Breast epithelium (tissue), 4 donors: ENCODE measurements at places on chromosomes 12 and 14.

DNA sequence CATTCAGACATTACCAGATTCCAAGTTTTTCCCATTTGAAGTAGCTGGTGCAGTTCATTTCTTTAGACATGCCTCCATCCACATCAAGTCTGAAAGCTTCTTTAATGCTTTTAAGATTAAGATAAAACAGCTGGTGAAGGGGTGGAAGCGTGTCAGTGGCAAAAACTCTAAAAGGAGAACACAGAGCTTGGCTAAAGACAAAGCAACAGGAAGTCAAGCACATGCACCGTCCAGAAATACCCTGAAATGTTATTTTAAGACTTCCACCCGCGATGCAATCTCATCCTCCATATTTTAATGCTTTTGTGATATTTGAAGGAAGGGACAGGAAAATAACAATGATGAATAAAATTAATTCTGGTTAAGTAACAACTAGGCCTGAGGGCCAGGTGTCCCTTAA is 31.8 kb downstream of the PPM1H start:
- H3K27me3 ChIP-seq = no peaks in the 10 kb centered on the region
- DNase-seq = no peak
- no peaks in the 10 kb centered on the region for H3K4me1 ChIP-seq
- no peak overlapping the region for H3K27ac ChIP-seq
- no peaks in the 10 kb centered on the region for H3K36me3 ChIP-seq

GRCh38 chr12:21350975-21351374 is 16.3 kb upstream of the SLCO1A2 start:
- no peaks in the 10 kb centered on the region for H3K4me1 ChIP-seq
- no peak overlapping the region for H3K4me3 ChIP-seq
- no peaks in the 10 kb centered on the region for H3K36me3 ChIP-seq
- H3K27me3 ChIP-seq = no peaks in the 10 kb centered on the region
- no peak overlapping the region for H3K27ac ChIP-seq

GRCh38 chr14:75204116-75204515 is 27.7 kb upstream of the TMED10 start:
- DNase-seq = no peak
- H3K4me3 ChIP-seq = no peak overlapping the region
- H3K27ac ChIP-seq = peak overlapping the region; percentile 56
- H3K36me3 ChIP-seq = no peaks in the 10 kb centered on the region
- H3K27me3 ChIP-seq = no peaks in the 10 kb centered on the region

DNA sequence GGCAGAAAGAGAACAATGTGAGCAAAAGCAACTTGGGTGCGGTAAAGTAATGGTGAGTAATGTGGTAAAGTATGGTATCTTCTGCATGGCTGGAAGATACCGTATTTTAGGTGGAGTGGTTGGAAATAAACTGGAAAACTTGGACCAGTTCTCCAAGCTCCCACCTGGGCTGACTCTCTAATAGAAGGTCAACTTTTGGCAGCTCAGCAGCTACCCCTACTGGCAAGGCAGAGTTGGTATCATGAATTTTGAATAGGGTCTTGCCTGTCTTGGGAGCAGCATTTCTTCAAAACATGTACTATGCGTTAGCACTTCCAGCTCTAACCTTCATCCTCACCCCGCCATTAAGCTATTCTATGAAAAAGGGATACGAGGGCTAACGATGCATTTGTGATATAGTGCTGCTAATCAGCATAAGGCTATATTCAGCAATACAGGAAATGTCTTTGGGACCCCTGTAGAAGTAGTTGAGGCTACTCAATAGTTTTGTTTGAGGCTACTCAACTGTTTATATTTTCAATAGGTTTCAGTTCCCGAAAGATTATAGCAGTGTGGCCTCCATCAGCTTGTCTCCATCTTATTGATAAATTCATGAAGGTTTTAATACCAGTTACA is 276.3 kb upstream of the FAR2 start:
- H3K4me3 ChIP-seq = no peak overlapping the region
- no peaks in the 10 kb centered on the region for H3K27me3 ChIP-seq
- H3K4me1 ChIP-seq = no peaks in the 10 kb centered on the region
- no peak overlapping the region for H3K27ac ChIP-seq
- H3K36me3 ChIP-seq = no peaks in the 10 kb centered on the region

DNA sequence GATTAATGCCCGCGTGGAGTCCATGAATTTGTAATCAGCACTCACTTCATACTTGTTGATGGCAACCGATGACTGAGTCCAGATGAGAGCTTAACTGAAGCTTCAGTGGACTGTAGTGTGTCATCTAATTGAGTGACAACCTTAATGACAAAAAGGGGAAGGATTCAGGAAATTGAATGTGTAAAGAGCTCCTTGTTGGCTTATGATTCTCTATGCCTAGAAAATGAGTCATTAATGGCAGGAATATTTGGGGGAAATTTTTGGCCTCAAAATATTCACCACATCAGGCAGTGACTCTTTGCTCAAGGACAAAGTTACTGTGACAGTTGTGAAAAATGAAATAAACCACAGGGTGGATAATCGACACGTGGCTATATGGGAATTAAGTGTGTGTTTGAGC is 55.3 kb upstream of the STON2 start:
- no peaks in the 10 kb centered on the region for H3K27me3 ChIP-seq
- H3K4me3 ChIP-seq = no peak overlapping the region

- H3K27ac ChIP-seq = no peak overlapping the region
- DNase-seq = no peak
- H3K27me3 ChIP-seq = no peaks in the 10 kb centered on the region
- H3K4me1 ChIP-seq = no peaks in the 10 kb centered on the region
- H3K36me3 ChIP-seq = no peaks in the 10 kb centered on the region
- no peak overlapping the region for H3K4me3 ChIP-seq
Measured at GRCh38 chr12:105319691-105320209, 10.7 kb upstream of the C12orf75 start.

- H3K27me3 ChIP-seq = no peaks in the 10 kb centered on the region
- H3K4me3 ChIP-seq = no peak overlapping the region
- H3K27ac ChIP-seq = no peak overlapping the region
- DNase-seq = no peak
Measured at GRCh38 chr12:94133964-94134795, 14.2 kb upstream of the PLXNC1 start.

DNA sequence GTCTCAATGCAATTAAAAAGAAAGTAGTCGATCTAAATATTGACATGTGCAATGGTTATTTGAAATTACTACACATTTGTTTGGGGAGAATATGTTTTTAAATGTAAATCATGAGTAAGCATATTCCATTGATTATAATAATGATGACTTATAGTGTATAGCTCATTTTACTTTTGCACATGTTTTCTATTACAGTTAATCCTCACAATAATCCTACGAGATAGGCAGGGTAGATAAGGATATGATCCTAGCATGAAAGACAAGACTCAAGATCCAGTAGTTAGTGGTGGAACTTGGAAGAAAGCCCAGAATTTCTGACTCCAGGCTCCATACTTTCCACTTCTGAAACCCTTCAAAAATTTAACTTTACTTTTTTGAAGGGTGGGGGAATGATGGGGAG is 94.0 kb downstream of the NAV3 start:
- H3K4me1 ChIP-seq = no peaks in the 10 kb centered on the region
- H3K27me3 ChIP-seq = no peaks in the 10 kb centered on the region
- no peaks in the 10 kb centered on the region for H3K36me3 ChIP-seq
- DNase-seq = no peak
- no peak overlapping the region for H3K4me3 ChIP-seq

GRCh38 chr12:130706311-130706710 is 9.8 kb downstream of the RIMBP2 start:
- no peaks in the 10 kb centered on the region for H3K36me3 ChIP-seq
- no peak overlapping the region for H3K4me3 ChIP-seq
- no peak for DNase-seq
- no peaks in the 10 kb centered on the region for H3K27me3 ChIP-seq
- H3K27ac ChIP-seq = no peak overlapping the region

GRCh38 chr12:114003286-114003685 is 37.2 kb upstream of the RBM19 start:
- no peak for DNase-seq
- H3K4me1 ChIP-seq = no peaks in the 10 kb centered on the region
- H3K4me3 ChIP-seq = no peak overlapping the region
- peaks cover 21% of the 10 kb centered on the region for H3K27me3 ChIP-seq
- H3K27ac ChIP-seq = no peak overlapping the region

GRCh38 chr12:56886319-56886718 is 47.9 kb downstream of the SDR9C7 start:
- H3K4me1 ChIP-seq = no peaks in the 10 kb centered on the region
- no peaks in the 10 kb centered on the region for H3K27me3 ChIP-seq
- no peak overlapping the region for H3K4me3 ChIP-seq
- H3K36me3 ChIP-seq = no peaks in the 10 kb centered on the region
- H3K27ac ChIP-seq = no peak overlapping the region
- DNase-seq = no peak

GRCh38 chr14:99741227-99741976 is 51.8 kb upstream of the EML1 start:
- no peaks in the 10 kb centered on the region for H3K27me3 ChIP-seq
- DNase-seq = no peak
- H3K36me3 ChIP-seq = no peaks in the 10 kb centered on the region
- H3K4me1 ChIP-seq = peaks cover 4% of the 10 kb centered on the region

- no peaks in the 10 kb centered on the region for H3K36me3 ChIP-seq
- no peak for DNase-seq
- H3K27ac ChIP-seq = no peak overlapping the region
- H3K4me1 ChIP-seq = no peaks in the 10 kb centered on the region
- no peaks in the 10 kb centered on the region for H3K27me3 ChIP-seq
Measured at GRCh38 chr12:32312049-32312670, 87.2 kb upstream of the FGD4 start.

- no peaks in the 10 kb centered on the region for H3K4me1 ChIP-seq
- H3K27ac ChIP-seq = no peak overlapping the region
- H3K27me3 ChIP-seq = no peaks in the 10 kb centered on the region
- no peaks in the 10 kb centered on the region for H3K36me3 ChIP-seq
- no peak overlapping the region for H3K4me3 ChIP-seq
- no peak for DNase-seq
Measured at GRCh38 chr12:70876952-70877351, 43.6 kb downstream of the PTPRR start.

DNA sequence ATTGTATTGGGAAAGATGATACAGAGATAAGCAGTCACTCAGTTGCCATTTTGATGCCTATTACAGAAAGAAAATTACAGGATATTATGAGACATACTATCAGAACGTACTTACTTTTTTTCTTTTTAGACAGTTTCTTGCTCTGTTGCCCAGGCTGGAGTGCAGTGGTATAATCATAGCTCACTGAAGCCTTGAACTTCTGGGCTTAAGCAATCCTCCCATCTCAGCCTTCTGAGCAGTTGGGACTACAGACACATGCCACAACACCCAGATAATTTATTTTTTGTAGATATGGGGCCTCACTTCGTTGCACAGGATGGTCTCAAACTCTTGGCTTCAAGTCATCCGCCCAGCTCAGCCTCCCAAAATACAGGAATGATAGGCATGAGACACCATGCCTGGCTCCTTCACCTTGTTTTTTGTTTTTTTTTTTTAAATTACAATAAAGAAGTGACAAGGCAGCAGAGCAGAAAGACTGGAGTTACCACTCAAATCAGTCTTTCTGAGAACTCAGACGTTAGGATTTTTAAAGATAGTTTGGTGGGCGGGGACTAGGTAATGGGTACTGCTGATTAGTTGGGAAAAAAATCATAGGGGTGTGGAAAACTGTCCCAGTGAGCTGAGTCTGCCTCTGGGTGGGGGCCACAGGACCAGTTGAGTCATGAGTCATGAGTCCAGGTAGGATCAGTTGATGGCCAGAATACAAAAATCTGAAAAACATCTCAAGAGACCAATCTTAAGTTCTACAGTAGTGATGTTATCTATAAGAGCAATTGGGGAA is 11.5 kb upstream of the CPM start:
- no peak overlapping the region for H3K27ac ChIP-seq
- no peaks in the 10 kb centered on the region for H3K4me1 ChIP-seq

DNA sequence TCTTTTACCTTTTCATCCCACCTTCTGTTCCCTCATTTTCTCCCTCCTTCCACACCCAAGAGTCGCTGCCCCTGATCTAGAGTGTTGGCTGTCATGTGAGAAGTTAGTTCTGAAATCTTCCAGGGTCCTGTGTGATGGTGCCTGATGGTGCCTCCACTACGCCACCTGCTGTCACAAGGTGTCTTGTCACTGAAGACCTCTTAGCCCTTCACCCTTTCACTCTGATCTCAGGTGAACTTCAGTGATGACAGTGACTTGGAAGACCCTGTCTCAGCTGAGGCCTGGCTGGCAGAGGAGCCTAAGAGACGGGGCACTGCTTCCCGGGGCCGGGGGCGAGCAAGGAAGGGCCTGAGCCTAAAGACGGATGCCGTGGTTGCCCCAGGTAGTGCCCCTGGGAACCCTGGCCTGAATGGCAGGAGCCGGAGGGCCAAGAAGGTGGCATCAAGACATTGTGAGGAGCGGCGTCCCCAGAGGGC is 7.6 kb upstream of the PFDN5 start:
- no peak overlapping the region for H3K4me3 ChIP-seq
- no peaks in the 10 kb centered on the region for H3K4me1 ChIP-seq
- H3K27ac ChIP-seq = peak overlapping the region; percentile 84
- no peaks in the 10 kb centered on the region for H3K36me3 ChIP-seq

GRCh38 chr12:52929538-52929937 is 19.4 kb upstream of the KRT18 start:
- no peak overlapping the region for H3K27ac ChIP-seq
- H3K27me3 ChIP-seq = no peaks in the 10 kb centered on the region

GRCh38 chr12:3658327-3659163 is 94.4 kb downstream of the CRACR2A start:
- DNase-seq = no peak
- no peaks in the 10 kb centered on the region for H3K27me3 ChIP-seq
- H3K4me3 ChIP-seq = no peak overlapping the region
- no peaks in the 10 kb centered on the region for H3K36me3 ChIP-seq
- H3K4me1 ChIP-seq = no peaks in the 10 kb centered on the region
- H3K27ac ChIP-seq = no peak overlapping the region

DNA sequence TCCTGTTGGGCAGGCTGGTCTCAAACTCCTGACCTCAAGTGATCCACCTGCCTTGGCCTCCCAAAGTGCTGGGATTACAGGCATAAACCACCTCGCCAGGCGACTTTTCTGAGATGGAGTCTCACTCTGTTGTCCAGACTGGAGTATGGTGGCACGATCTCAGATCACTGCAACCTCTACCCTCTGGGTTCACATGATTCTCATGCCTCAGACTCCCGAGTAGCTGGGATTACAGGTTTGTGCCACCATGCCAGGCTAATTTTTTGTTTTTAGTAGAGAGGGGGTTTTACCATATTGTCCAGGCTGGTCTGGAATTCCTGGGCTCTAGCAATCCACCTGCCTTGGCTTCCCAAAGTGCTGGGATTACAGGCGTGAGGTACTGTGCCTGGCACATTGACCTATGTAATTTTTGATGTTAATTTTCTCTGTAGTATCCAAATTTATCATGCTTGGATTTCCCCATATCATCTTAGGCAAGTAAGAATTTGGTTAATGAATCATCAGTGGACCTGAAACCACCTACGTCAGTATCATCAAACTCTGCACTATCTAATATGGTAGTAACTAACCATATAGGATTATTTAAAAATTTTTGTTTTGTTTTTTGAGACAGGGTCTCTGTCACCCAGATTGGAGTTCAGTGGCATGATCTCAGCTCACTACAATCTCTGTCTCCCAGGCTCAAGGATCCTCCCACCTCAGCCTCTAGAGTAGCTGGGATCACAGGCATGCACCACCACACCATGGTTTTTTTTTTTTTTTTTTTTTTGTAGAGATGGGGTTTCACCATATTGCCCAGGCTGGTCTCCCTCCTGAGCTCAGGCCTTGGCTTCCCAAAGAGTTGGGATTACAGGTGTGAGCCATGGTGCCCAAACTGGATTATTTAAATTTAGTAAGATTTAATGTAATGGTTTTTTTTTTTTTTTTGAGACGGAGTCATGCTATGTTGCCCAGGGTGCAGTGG is 11.9 kb upstream of the ATP5F1B start:
- H3K27me3 ChIP-seq = no peaks in the 10 kb centered on the region
- H3K27ac ChIP-seq = no peak overlapping the region

GRCh38 chr12:39144613-39145061 is 239.2 kb upstream of the CPNE8 start:
- no peaks in the 10 kb centered on the region for H3K4me1 ChIP-seq
- no peaks in the 10 kb centered on the region for H3K36me3 ChIP-seq
- DNase-seq = no peak
- peak overlapping the region; percentile 65 for H3K4me3 ChIP-seq
- H3K27ac ChIP-seq = no peak overlapping the region
- H3K27me3 ChIP-seq = peaks cover 20% of the 10 kb centered on the region
